Spinal cord (tissue), 10 donors: ENCODE measurements at places on chromosomes 11 and 22. TPM values are rescaled to one million over a fixed set of nuclear protein-coding genes. Genes with fewer than 3 reads are reported as not detected.

MS4A6A gene
- total RNA-seq: 29.8 TPM

GLYATL1 gene
- total RNA-seq: 1.4 TPM

DDI1 gene
- not detected for total RNA-seq

MICAL2 gene
- 57.0 TPM for total RNA-seq

PGR gene
- total RNA-seq: 4.9 TPM

DNA sequence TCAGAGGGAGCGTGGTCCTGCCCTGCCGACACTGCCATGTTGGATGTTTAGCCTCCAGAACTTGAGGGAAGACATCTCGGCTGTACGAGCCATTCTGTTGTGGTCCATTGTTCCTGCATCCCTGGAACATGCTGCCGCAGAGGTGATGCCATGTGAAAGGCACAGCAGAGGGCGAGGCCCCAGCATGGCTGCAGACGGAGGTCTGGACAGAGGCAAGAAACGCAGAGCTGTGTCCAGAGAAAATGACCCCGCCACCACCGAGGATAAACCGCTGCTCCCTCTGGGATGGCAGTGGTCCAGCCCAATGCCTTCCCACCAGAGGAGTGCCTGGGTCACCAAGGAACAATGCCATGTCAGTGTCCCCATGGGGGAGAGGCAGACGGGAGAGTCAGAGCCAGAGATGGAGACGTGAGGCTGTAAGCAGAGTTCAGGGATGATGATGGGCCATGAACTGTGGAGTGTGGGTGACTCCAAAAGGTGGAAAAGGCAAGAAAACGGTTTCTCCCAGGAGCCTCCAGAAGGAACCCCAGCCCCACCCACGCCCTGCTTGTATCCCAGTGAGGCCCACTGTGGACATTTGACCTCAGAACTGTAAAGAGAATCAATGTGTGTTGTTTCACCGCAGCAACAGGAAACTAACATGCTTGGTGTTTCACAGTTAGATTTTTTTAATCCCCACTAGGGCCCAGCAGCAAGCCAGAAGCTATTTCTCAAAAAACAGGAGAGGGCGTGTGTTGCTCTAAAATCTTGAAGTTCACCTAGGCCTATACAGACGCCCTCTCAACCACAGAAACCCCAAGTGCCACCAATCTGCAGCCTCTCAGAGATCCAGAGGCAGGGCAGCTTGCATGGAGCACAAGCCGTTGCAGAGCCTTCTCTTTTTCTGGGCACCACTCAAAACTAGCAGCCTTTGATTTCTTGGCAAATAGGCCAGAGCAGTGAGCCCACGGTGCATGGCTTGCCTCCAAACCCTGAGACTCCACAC, 1422.9 kb downstream of the TBC1D22A start:
- DNase-seq: no peak
- no peaks in the 10 kb centered on the region for H3K27me3 ChIP-seq
- no peak overlapping the region for H3K27ac ChIP-seq
- H3K4me3 ChIP-seq: no peak overlapping the region
- no peaks in the 10 kb centered on the region for H3K36me3 ChIP-seq

DNA sequence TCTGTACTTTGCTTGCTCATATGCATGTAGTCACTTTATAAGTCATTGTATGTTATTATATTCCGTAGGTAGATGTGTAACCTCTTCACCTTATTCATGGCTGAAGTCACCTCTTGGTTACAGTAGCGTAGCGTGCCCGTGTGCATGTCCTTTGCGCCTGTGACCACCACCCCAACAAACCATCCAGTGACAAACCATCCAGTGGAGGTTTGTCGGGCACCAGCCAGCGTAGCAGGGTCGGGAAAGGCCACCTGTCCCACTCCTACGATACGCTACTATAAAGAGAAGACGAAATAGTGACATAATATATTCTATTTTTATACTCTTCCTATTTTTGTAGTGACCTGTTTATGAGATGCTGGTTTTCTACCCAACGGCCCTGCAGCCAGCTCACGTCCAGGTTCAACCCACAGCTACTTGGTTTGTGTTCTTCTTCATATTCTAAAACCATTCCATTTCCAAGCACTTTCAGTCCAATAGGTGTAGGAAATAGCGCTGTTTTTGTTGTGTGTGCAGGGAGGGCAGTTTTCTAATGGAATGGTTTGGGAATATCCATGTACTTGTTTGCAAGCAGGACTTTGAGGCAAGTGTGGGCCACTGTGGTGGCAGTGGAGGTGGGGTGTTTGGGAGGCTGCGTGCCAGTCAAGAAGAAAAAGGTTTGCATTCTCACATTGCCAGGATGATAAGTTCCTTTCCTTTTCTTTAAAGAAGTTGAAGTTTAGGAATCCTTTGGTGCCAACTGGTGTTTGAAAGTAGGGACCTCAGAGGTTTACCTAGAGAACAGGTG, 11.1 kb downstream of the CCND1 start:
- H3K4me1 ChIP-seq: peaks cover 18% of the 10 kb centered on the region
- no peak overlapping the region for H3K4me3 ChIP-seq
- no peak overlapping the region for H3K27ac ChIP-seq
- no peak for DNase-seq
- H3K27me3 ChIP-seq: peaks cover 6% of the 10 kb centered on the region
- H3K36me3 ChIP-seq: peaks cover 70% of the 10 kb centered on the region

DNA sequence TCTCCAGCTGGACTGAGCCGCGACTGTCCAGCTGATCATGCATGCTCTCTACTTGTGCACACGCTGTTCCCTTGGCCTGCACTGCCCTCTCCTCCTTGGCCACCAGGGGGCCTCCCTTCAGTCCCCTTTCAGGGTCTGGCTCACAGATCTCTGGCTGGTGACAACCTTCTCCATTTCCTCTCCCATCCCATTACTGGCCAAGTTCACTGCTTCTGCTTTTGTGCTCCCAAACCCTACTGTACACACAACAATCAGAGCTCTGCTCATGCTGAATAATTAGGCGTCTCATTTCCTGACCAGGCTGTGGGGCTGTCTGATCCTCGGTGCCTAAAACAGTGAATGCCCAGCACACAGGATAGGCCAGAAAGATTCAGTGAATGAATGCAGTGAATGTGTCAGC, 224.0 kb upstream of the NARS2 start:
- H3K36me3 ChIP-seq: peaks cover 12% of the 10 kb centered on the region
- peaks cover 30% of the 10 kb centered on the region for H3K4me1 ChIP-seq
- H3K27ac ChIP-seq: no peak overlapping the region
- no peak overlapping the region for H3K4me3 ChIP-seq

- no peaks in the 10 kb centered on the region for H3K36me3 ChIP-seq
- no peaks in the 10 kb centered on the region for H3K4me1 ChIP-seq
- DNase-seq: no peak
- H3K27ac ChIP-seq: no peak within 1 kb of the TSS
- H3K27me3 ChIP-seq: no peaks in the 10 kb centered on the region
Observed at GRCh38 chr11:75096456-75097172, at the start of gene OR2AT4. TSS of gene OR2AT4 (minus strand) at chr11:75096876.

GRCh38 chr11:88363648-88364065, 26.1 kb upstream of the CTSC start:
- H3K36me3 ChIP-seq: no peaks in the 10 kb centered on the region
- H3K4me3 ChIP-seq: no peak overlapping the region
- H3K27me3 ChIP-seq: no peaks in the 10 kb centered on the region
- H3K4me1 ChIP-seq: no peaks in the 10 kb centered on the region
- DNase-seq: no peak

DNA sequence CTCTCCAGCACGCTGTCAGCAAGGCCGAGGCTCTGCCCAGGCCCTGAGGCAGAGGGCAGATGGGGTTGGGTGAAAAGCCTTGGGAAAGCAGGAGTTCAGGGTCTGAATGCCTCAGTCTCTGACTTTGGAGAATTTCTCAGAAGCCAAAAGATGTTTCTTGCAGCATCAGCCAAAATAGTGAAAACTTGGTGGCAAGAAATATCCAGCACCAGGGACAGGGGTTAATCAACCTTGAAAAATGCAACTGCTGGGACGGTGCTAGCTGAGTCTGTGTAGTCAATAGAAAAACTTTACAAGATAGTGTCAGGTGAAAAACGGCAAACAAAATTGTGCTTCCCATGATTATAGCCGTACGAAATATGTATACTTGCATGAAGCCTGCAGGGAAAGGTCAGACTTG, 1.4 kb upstream of the ABCC8 start:
- no peaks in the 10 kb centered on the region for H3K36me3 ChIP-seq
- DNase-seq: no peak
- H3K27me3 ChIP-seq: peaks cover 26% of the 10 kb centered on the region

DNA sequence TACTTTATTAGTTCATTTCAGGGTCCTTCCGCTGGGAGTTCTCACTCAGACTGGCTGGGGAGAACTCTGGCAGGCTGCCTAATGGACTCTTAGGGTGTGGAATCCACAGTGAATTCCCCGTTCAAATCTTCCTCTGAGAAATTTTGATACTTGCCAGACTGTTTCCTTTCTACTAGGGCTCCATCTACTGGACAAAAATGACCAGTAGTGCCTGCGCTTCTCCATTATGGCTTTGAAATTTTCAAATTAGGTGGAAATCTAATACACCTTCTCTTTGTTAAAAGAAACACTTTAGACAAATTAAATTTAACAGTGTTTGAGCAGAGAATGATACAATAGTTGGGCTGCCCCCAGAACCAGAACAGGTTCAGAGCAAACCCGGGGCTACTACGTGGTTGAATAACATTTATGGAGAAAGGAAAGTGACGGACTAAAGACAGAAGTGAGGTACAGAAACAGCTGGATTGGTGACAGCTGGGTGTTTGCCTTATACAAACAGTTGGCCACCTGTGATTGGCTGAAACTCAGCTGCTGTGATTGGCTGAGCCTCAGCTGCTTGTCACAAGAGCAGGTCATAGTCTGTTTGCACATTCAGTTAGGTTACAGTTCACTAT, 52.9 kb upstream of the FDX1 start:
- H3K27ac ChIP-seq: peak overlapping the region; percentile 43
- peak overlapping the region; percentile 1 for H3K4me3 ChIP-seq
- DNase-seq: peak; percentile 79
- no peaks in the 10 kb centered on the region for H3K4me1 ChIP-seq
- no peaks in the 10 kb centered on the region for H3K27me3 ChIP-seq

DNA sequence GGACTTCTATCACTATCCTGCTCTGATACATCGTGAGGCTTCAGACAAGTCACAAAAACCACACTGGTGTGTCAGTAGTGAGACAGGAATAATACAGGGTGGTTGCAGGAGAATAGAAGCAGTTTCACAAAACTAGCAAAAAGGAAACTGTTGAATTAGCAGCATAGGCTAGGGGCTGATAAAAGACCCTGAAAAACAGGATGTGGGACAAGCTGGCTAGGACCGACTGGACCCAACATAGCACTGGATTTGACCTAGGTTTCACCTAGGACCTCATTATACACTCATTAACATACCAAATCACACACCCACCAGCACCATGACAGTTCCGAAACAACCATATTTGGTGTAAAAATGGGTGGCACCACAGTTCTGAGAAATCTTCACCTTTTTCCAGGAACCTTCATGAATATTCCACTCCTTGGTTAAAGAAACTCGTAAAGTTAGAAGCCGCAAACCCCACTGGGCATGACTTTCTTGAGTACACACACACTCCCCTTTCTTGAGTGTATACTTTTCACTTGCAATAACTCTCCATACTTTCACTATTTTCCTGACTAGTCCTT, 76.2 kb downstream of the SLC1A2 start:
- no peak overlapping the region for H3K4me3 ChIP-seq
- no peak for DNase-seq
- peaks cover 4% of the 10 kb centered on the region for H3K4me1 ChIP-seq
- H3K27me3 ChIP-seq: no peaks in the 10 kb centered on the region
- H3K27ac ChIP-seq: no peak overlapping the region

DNA sequence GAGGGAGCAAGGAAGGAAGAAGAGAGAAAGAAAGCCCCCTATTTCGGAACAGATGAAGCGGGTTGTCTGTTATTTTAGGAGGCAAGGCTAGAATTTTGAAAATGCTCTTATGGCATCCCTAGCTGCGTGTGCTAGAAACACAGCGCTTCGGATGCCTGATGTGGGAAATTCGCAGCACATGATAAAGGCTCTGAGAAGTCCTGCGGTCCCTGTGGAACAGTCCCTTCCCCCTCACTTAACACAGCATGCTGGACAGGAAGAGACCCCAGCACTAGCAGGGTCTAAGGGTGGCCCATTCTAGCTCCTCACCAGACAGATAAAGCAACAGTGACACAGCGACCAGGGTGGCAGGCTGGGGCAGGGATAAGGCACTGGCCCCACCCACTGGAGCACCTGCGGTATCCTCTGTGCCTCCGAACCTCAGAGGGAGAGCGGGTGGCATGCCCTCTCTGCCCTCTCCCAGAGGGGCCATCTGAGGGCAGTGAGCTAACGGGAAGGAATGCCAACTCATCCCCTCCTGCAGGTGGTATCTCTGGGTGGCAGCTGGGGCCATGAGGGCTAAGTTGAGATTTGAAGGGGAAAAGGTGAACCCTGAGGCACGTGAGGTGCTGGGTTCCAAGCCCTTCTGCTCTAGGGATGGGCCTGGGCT, 75.7 kb downstream of the SCUBE1 start:
- H3K36me3 ChIP-seq: no peaks in the 10 kb centered on the region
- H3K4me3 ChIP-seq: no peak overlapping the region
- peaks cover 41% of the 10 kb centered on the region for H3K4me1 ChIP-seq
- no peak overlapping the region for H3K27ac ChIP-seq
- H3K27me3 ChIP-seq: no peaks in the 10 kb centered on the region

DNA sequence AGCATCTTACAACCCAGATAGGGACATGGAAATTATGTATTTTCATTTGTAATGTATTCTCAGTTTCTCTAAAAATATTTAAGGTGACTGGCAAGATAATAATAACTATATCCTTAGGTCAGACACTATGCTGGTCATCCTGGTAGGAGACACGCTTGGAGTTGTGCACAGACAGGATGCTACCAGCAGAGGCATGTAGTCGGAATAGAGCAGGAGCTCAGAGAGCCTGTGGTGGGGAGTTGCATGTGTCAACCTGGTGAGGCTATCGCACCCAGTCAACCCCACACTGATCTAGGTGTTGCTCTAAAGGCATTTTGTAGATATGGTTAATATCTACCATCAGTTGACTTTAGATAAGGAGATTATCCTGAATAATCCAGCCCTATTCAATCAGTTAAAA, 318.5 kb downstream of the MIAT start:
- no peaks in the 10 kb centered on the region for H3K4me1 ChIP-seq
- no peak overlapping the region for H3K4me3 ChIP-seq
- H3K27ac ChIP-seq: no peak overlapping the region

- no peak for DNase-seq
- H3K36me3 ChIP-seq: no peaks in the 10 kb centered on the region
- H3K27ac ChIP-seq: peak overlapping the region; percentile 43
Observed at GRCh38 chr11:47109051-47109726, 67.5 kb downstream of the ARFGAP2 start.
